MM.1S (cell line): ENCODE measurements at places on chromosomes 7 and 10.
A peak's percentile ranks its signal among the peaks of the same experiment; 100 is the strongest.

DNA sequence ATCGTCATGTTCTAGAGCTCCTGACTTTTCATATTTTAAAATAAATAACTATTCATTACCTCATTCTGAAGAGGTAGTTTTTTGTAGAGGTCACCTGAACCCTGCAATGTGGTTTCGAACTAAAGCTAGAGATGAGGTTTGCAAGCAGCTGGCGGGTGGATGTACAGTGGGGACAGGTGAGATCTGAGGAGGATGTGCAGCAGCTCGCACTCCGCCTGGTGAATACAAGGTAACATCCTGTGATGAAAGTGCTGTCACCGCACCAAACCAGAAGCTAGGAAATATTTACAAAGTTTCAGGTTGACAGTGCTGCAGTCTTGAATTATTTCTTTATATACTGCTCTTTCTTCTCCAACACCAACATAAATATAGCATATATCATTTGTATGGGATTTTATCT is 26.5 kb downstream of the NDUFB2 start:
- no peak overlapping the region for H3K4me3 ChIP-seq
- no peak overlapping the region for H3K27ac ChIP-seq
- H3K36me3 ChIP-seq = no peaks in the 10 kb centered on the region
- no peaks in the 10 kb centered on the region for H3K4me1 ChIP-seq
- no peak for DNase-seq

DNA sequence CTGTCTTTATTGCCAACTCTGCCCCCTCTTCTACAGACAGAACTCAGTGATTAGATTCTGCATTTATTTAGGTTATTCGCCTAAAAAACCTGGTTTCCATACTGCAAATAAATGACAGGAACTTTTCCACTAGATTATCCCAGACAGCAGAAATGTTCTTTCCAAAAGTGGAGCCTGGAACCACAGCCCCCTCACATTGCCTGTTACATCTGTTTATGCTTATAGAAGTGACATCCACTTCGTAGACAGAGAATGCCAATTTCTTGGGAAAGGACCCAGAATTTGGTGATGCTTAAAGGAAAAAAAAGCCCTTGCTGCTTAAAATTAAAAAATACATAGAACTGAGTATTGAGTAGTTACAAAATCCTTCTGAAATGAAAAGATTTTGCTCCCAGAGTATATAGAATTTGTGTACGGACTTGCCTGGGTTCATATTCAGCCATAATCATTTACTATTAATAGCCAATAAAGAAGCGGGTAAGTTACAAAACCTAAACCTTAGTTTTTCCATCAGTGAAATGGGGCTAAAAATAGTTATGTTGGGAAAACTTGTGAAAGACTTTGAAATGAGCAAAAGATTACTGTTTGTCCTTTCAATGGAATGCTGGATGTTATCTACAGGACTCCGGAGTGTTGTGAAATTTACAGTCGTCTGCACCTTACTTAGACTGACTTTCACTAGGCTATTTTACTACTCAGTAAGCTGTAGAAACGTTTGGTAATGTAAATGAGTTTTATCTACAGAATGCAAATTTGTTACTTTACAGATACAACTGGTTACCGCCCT is 1.1 kb upstream of the PPP1R9A start:
- no peaks in the 10 kb centered on the region for H3K27me3 ChIP-seq
- no peak overlapping the region for H3K27ac ChIP-seq
- no peak overlapping the region for H3K4me3 ChIP-seq
- no peak for DNase-seq

- H3K36me3 ChIP-seq = no peaks in the 10 kb centered on the region
- H3K4me3 ChIP-seq = no peak overlapping the region
- H3K27me3 ChIP-seq = no peaks in the 10 kb centered on the region
- no peak for DNase-seq
- H3K4me1 ChIP-seq = no peaks in the 10 kb centered on the region
- no peak overlapping the region for H3K27ac ChIP-seq
Observed at GRCh38 chr7:4109481-4110110, 572.5 kb upstream of the FOXK1 start.

GRCh38 chr7:82672078-82672477 is 228.5 kb upstream of the CACNA2D1 start:
- no peaks in the 10 kb centered on the region for H3K27me3 ChIP-seq
- DNase-seq = no peak
- H3K36me3 ChIP-seq = no peaks in the 10 kb centered on the region
- H3K27ac ChIP-seq = no peak overlapping the region

DNA sequence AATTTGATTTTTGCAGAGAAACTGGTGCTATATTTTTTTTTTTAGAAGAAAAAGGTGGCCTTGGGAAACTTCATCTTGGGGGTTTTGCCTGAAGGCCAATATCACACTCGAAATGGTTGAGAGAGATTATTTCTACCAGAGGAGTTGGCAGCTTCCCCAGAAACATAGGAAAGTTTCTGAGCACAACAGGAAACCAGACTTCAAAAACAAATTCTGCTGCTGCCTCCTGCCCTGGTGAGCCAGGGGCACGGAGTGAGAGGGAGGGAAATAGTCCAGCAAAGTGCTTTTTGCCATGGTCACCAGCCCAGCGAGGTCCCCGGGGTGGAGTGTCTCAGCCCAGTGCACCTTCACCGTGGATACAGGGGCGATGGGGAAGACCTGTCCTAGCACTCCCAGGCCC is 61.1 kb downstream of the FOXI2 start:
- H3K27ac ChIP-seq = no peak overlapping the region
- H3K4me3 ChIP-seq = no peak overlapping the region
- H3K27me3 ChIP-seq = no peaks in the 10 kb centered on the region
- no peaks in the 10 kb centered on the region for H3K4me1 ChIP-seq
- H3K36me3 ChIP-seq = no peaks in the 10 kb centered on the region

DNA sequence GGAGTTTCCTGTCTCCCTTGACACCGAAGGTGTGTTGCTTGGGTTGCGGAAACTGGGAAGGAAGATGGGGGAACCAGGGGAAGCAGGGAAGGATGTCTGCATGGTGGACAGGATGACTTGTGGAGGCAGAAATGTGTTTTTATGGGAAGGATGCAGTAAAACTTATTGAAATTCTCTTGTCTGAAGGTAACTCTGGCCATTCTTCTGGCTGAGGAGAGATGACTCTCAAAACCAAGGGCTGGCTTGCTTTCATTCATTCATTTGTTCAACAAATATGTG is 1.5 kb downstream of the UBTD1 start:
- H3K27ac ChIP-seq = no peak overlapping the region
- H3K27me3 ChIP-seq = peaks cover 16% of the 10 kb centered on the region
- no peak overlapping the region for H3K4me3 ChIP-seq
- no peaks in the 10 kb centered on the region for H3K4me1 ChIP-seq
- no peaks in the 10 kb centered on the region for H3K36me3 ChIP-seq
- no peak for DNase-seq

DNA sequence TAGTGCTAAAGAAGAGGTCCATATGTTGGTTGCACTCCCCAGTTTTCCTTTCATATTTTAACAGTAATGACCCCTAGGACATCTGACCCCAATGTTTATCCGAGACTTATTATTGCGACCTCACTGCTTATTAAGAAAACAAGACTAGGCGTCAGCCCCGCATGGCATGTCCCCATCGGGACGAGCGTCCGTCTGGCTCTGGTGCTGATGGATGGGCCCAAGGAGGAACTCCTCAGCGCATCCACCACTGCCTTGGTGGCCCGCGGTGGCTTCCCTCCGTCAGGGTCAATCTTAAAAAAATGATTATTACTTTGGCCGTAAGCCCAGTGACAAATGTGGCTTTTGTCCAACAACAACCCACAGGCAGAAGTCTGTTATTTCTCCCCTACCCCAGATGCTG is 40.1 kb upstream of the CXCL12 start:
- H3K4me3 ChIP-seq = no peak overlapping the region
- no peaks in the 10 kb centered on the region for H3K36me3 ChIP-seq
- no peaks in the 10 kb centered on the region for H3K4me1 ChIP-seq

DNA sequence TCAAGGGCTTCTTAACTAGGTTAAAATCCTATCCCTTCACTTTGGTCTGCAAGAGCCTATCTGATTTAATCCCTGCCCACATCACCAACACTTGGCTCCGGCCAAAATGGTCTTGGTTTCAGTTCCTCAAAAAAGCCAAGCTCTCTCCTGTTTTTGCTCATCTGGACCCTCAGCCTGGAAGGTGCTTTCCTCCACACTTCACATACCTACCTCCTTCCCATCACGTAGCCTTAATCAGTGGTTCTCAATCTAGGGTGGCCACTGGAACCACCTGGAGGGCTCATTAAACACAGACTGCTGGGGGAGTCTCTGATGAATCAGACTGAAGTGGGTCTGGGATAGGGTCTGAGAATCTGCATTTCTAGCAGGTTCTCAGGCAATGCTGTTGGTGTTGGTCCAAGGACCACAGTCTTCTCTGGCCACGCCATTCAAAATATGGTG is 227.0 kb upstream of the AOAH start:
- no peak overlapping the region for H3K4me3 ChIP-seq
- H3K27me3 ChIP-seq = no peaks in the 10 kb centered on the region
- no peaks in the 10 kb centered on the region for H3K36me3 ChIP-seq
- peak overlapping the region; percentile 7; the same call in 1 of the 2 replicates for H3K27ac ChIP-seq

GRCh38 chr7:69749994-69750393 is 151.7 kb downstream of the AUTS2 start:
- no peak for DNase-seq
- no peaks in the 10 kb centered on the region for H3K4me1 ChIP-seq
- no peaks in the 10 kb centered on the region for H3K27me3 ChIP-seq
- H3K36me3 ChIP-seq = no peaks in the 10 kb centered on the region

DNA sequence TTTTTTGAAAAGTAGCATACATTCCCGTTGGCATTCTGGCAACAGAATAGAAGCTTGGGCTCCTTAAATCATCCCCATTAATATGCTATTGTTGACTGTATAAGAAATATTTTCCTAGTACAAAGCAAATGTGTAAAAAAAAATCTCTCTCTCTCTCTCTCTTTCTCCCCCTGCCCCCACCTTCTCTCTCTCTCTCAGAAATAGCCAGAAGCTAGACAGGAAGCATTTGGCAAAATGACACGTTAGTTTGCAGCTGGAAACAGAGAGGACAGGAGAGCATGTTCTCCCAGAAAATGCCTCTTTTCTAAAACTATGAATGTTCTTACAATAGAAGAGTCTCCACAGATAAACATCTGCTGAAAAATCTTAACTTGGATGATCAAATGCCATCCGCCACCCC is 59.6 kb upstream of the AKR1E2 start:
- no peak overlapping the region for H3K4me3 ChIP-seq
- H3K4me1 ChIP-seq = no peaks in the 10 kb centered on the region
- no peaks in the 10 kb centered on the region for H3K36me3 ChIP-seq
- H3K27me3 ChIP-seq = no peaks in the 10 kb centered on the region
- DNase-seq = no peak
- no peak overlapping the region for H3K27ac ChIP-seq

DNA sequence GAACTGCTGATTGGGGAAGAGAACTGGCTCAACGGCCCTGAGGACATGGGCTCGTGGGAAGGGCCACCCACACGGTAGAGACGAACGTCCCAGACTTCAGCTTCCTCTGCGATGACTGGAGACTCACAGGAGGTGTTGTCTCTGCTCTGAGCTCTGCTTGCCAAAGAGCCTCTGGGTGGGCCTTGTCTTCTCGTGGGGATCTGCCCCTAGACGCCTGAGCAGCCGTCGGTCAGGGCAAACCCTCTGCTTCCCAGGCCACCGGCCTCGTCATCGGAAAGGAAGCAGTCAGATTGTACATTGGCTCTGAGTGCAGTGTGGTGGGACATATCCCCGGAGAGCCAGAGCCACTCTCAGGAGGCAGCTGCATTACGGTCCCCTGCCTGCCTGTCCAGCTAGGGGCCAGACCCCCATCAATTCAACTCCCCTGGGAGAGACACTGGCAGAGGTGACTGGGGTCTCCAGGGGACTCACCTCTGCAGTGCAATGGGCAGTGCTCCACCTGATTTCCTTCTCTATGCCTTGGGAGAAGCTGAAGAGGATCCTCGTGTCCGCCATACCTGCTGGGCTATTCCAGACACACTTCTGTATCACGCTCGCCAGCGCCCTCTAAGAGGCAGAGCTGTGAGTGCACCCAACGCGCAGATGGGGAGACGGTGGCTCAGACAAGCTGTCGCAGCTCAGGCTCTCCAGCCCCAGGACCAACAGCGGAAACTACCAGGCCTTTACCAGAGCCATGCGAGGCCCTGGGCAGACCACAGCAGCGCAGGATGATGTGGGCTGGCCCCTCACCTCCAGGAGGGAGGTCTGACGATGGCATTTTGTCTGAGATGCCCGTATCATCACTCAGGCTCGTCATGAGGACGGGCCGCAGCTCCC is 227.4 kb downstream of the TCERG1L start:
- no peak for DNase-seq
- H3K36me3 ChIP-seq = no peaks in the 10 kb centered on the region
- H3K27ac ChIP-seq = no peak overlapping the region
- H3K4me3 ChIP-seq = no peak overlapping the region
- H3K27me3 ChIP-seq = no peaks in the 10 kb centered on the region

DNA sequence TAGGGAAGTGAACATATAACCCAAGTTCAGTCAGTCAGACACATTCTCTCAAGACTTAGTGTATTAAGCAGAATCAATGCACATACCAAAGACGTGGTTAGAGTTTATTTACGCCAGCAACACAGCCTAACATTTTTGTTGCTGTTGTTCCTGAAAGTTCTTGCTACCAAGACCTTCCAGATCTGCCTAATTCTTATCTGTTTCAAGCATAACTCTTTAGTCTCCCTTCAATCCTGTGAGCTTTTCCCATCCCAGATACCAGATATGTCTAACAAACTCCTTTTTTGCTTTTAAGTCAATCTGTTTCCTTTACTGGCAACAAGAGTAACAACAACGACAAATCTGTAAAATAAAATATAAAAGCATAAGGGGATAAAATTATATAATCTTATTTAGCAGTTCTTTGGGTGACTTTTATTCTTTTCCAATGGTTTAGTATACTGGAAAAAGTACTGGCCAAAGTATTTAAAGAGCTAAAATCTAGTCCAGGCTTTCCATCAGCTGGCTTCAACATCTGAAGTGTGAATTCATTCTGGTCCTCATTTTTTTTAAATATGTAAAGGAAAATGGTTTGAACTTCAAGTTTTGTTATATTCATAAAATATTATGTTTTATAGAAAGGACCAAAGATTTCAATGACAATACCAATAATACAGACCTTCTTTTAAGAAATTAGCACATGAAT is 193.8 kb downstream of the IMMP2L start:
- H3K4me1 ChIP-seq = no peaks in the 10 kb centered on the region
- no peaks in the 10 kb centered on the region for H3K36me3 ChIP-seq
- no peak for DNase-seq
- no peaks in the 10 kb centered on the region for H3K27me3 ChIP-seq
- no peak overlapping the region for H3K4me3 ChIP-seq
- no peak overlapping the region for H3K27ac ChIP-seq

DNA sequence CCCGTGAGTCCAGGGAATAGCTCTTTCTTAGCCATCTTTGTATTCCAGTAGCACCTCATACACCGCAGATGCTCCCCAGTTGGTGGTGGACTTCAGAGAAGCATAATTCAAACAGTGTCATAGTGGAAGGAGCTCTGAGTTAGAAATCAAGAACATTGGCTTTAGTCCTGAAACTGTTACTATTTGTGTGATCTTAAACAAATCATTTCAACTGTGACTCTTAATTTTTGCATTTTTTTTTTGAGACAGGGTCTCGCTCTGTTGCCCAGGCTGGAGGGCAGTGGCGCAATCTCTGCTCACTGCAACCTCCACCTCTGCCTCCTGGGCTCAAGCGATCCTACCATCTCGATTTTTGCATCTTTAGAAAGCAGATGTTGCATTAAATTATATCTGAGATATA is 1.8 kb downstream of the BPGM start:
- H3K27ac ChIP-seq = no peak overlapping the region
- H3K27me3 ChIP-seq = no peaks in the 10 kb centered on the region
- DNase-seq = no peak
- 0 out of 2 replicates have a peak, but pooled peaks cover 5% of the 10 kb centered on the region for H3K4me1 ChIP-seq
- H3K36me3 ChIP-seq = no peaks in the 10 kb centered on the region
